Natural killer cell treated with Interleukin-12 subunit alpha and Interleukin-12 subunit beta and Interleukin-15 and Interleukin-18, amount 100 ng/mL, for 72 hours (primary cell): ENCODE measurements at places on chromosomes 7 and 10. TPM values are rescaled to one million over a fixed set of nuclear protein-coding genes. Genes with fewer than 3 reads are reported as not detected.

GRCh38 chr10:79482304-79482703, 30.0 kb upstream of the EIF5AL1 start:
- H3K27ac ChIP-seq = no peak overlapping the region
- no peak overlapping the region for H3K4me3 ChIP-seq
- no peaks in the 10 kb centered on the region for H3K36me3 ChIP-seq
- DNase-seq = no peak
- H3K4me1 ChIP-seq = no peaks in the 10 kb centered on the region

The PHYHIPL gene
- not detected for total RNA-seq

DNA sequence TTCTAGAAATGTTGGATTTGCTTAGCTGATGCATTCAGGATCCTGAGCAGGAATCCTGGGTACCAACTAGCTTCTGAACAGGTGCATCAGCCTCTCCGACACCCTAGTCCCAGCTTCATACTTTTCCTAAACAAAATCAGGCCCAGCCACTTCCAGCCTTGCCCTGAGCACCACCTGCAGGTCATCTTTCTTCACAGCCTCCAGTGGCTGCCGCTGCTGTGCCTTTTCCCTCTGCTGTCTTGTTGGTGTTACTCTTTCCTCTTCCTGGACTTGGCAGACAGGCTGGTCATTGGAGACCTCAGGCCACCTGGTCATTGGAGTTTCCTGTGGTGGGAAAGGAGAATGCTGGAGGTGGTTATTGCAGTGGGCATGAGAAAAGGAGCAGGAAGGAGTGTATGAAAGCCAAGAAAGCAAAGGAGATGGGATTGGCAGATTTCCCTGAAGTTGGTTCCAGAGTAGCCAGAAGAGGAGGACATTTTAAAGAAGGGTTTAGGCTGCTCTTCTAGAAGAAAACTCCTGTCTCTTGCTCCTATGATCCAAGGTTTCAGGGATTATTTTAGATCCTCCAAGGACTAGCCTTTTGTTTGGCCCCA, 48.2 kb upstream of the NFKB2 start:
- no peak for DNase-seq
- peaks cover 4% of the 10 kb centered on the region for H3K4me1 ChIP-seq
- H3K27me3 ChIP-seq = no peaks in the 10 kb centered on the region
- no peak overlapping the region for H3K27ac ChIP-seq
- H3K36me3 ChIP-seq = no peaks in the 10 kb centered on the region
- H3K4me3 ChIP-seq = no peak overlapping the region

The MYH16 gene
- not detected for total RNA-seq

The PPP1R17 gene
- total RNA-seq = not detected

DNA sequence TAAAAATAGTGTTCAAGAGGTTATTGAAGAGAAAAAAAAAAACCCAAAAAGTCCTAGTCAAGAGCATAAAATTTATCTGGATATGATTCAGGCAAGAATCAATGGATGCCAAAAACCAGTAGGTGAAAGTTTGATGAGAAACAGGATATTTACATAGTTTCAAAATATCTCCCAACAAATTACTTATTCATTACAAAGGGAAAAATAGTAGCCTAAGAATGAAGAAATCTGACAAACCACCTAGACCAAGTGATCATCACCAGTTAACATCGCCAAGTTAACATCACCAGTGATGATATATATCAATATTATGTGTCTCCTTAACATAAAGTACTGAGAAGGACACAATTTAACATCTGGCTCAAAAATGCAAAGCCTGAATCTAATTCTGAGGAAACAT, 85.2 kb downstream of the RNLS start:
- no peaks in the 10 kb centered on the region for H3K36me3 ChIP-seq
- H3K4me1 ChIP-seq = no peaks in the 10 kb centered on the region
- peaks cover 5% of the 10 kb centered on the region for H3K27me3 ChIP-seq
- H3K27ac ChIP-seq = no peak overlapping the region

The TMEM213 gene
- total RNA-seq = not detected

DNA sequence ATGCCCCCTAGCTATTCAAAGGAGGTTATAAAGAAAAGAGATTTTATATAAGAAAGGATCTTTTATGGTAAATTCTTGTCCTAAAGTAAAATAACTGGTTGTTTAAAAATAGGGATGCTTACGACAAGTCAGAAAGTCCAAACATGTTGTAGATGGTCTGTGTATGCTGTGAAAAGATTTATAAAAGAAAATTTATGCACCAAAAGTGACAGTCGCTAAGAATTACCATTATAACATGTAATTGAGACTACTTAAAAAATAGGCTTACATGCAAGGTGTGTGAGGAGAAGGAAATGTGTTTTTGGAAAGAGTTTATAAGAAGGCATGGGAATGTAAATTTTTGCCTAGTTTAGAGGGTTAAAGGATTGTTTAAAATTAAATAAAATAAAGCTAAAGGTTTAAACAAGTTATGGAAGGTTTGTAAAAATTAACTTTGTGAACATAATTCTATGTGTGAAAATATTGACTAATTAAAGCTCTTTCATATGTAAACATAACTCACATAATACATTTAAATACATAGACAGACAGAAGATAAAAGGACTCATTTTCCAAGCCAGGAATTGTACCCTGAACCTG, 118.5 kb downstream of the LYZL1 start:
- H3K4me1 ChIP-seq = peaks cover 22% of the 10 kb centered on the region
- H3K4me3 ChIP-seq = no peak overlapping the region
- H3K36me3 ChIP-seq = peaks cover 5% of the 10 kb centered on the region
- H3K27ac ChIP-seq = no peak overlapping the region

The MUC12 gene
- total RNA-seq = not detected

The WDR37 gene
- total RNA-seq = 31.8 TPM

The LAMB1 gene
- total RNA-seq = not detected

The RADIL gene
- total RNA-seq = 0.19 TPM

- peak overlapping the region; percentile 20 for H3K27ac ChIP-seq
- peaks cover 6% of the 10 kb centered on the region for H3K36me3 ChIP-seq
- peak overlapping the region; percentile 22 for H3K4me3 ChIP-seq
- peaks cover 26% of the 10 kb centered on the region for H3K4me1 ChIP-seq
- no peaks in the 10 kb centered on the region for H3K27me3 ChIP-seq
Measured at GRCh38 chr10:50552771-50553535, 70.8 kb downstream of the SGMS1 start.

DNA sequence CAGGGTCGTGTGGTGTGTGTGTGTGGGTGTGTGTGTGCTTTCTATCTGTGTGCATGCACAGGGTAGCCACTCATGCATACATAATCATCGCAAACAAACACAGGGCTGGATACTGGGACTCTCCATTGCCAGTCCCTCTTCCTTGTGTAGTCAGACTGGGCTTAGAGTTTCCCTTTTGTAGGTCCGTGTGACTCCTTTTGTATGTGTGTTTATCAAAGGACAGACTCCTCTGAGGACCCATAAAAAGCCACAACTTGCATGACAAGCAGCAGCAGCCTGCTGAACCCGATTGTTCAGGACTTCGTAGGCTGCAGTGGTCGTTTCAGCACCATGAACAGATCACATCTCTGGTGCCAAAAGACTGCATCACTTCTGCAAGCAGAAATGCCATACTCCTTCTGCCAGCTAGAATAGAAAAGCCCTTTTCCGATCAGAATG, 895 bp downstream of the VSTM2A start:
- peaks cover 3% of the 10 kb centered on the region for H3K4me1 ChIP-seq
- no peak overlapping the region for H3K4me3 ChIP-seq
- H3K27me3 ChIP-seq = peaks cover 33% of the 10 kb centered on the region
- peaks cover 24% of the 10 kb centered on the region for H3K36me3 ChIP-seq
- no peak for DNase-seq

The GARIN1A gene
- total RNA-seq = 1.6 TPM

The DNAH11 gene
- 0.45 TPM for total RNA-seq

DNA sequence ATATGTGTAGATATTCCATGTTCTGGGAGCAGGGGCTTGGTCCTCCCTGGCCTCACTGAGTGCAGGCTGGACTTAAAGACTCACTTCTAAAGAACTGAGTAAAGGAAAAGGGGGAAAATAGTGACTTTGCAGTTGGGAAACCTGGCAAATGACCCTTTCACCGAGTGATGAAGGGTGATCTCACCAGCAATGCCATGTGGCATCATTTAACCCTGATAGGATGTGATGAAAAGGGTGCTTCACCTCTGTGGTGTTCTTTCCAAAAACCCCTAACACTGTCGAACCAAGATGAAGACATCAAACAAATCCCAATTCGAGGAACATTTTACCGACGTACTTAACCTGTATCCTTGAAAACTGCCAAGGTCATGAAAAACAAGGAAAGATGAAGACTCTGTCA, 71.9 kb downstream of the AOAH start:
- peak overlapping the region; percentile 100 for H3K27ac ChIP-seq
- H3K27me3 ChIP-seq = no peaks in the 10 kb centered on the region
- peaks cover 75% of the 10 kb centered on the region for H3K4me1 ChIP-seq
- H3K36me3 ChIP-seq = peaks cover 59% of the 10 kb centered on the region
- DNase-seq = no peak

DNA sequence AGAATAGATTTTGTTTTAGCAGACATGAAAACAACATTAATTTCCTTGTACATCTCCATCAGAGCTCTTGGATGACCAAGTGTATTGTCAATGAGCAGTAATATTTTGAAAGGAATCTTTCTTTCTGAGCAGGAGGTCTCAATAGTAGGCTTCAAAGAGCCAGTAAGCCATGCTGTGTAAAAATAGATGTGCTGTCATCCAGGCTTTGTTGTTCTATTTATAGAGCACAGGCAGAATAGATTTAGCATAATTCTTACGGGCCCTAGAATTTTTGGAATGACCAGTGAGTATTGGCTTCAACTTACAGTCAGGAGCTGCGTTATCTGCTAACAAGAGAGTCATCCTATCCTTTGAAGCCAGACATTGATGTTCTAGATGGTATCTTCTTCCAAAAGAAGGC, 19.0 kb downstream of the MINPP1 start:
- H3K27ac ChIP-seq = no peak overlapping the region
- H3K4me1 ChIP-seq = peaks cover 12% of the 10 kb centered on the region
- peaks cover 38% of the 10 kb centered on the region for H3K36me3 ChIP-seq
- DNase-seq = no peak
- no peaks in the 10 kb centered on the region for H3K27me3 ChIP-seq
- no peak overlapping the region for H3K4me3 ChIP-seq

The LIPN gene
- not detected for total RNA-seq

The OR2A1 gene
- total RNA-seq = not detected

The CHST15 gene
- 0.95 TPM for total RNA-seq

GRCh38 chr10:69324583-69324982, 46.3 kb downstream of the HK1 start:
- H3K4me1 ChIP-seq = peaks cover 42% of the 10 kb centered on the region
- H3K4me3 ChIP-seq = no peak overlapping the region
- DNase-seq = no peak
- no peaks in the 10 kb centered on the region for H3K27me3 ChIP-seq

The KCNIP2 gene
- total RNA-seq = 6.8 TPM

DNA sequence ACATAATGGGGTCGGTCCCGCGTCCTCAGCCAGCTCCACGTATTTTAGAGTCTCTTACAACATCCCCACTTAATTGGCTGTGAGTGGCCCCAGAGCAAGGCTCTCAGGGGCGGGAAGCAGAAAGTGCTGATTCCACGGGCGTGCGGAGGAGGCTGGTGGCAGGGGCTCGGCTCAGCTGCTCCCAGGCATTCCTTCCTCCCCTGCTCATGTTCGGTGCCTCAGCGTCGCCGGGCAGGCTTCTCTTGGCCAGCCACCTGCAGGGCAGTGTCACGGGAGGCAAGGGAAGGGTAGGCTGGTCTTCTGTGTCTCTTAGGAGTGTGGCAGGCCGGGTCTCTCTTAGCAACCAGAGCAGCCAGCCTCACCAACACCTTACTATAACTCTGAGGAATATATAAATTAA, 33.8 kb downstream of the IL15RA start:
- H3K27me3 ChIP-seq = no peaks in the 10 kb centered on the region
- H3K36me3 ChIP-seq = peaks cover 4% of the 10 kb centered on the region
- H3K27ac ChIP-seq = no peak overlapping the region
- peak; percentile 50 for DNase-seq
- H3K4me3 ChIP-seq = no peak overlapping the region
- H3K4me1 ChIP-seq = peaks cover 9% of the 10 kb centered on the region

GRCh38 chr7:111083413-111083812, 7.5 kb upstream of the LRRN3 start:
- peak; percentile 77 for DNase-seq
- no peaks in the 10 kb centered on the region for H3K27me3 ChIP-seq
- peaks cover 11% of the 10 kb centered on the region for H3K36me3 ChIP-seq

The RPEL1 gene
- not detected for total RNA-seq

GRCh38 chr7:81173766-81174281, 255.0 kb upstream of the SEMA3C start:
- no peaks in the 10 kb centered on the region for H3K4me1 ChIP-seq
- H3K27me3 ChIP-seq = no peaks in the 10 kb centered on the region
- DNase-seq = no peak
- peaks cover 7% of the 10 kb centered on the region for H3K36me3 ChIP-seq
- H3K4me3 ChIP-seq = no peak overlapping the region

The NOLC1 gene
- 98.9 TPM for total RNA-seq

The NPSR1 gene
- total RNA-seq = not detected

DNA sequence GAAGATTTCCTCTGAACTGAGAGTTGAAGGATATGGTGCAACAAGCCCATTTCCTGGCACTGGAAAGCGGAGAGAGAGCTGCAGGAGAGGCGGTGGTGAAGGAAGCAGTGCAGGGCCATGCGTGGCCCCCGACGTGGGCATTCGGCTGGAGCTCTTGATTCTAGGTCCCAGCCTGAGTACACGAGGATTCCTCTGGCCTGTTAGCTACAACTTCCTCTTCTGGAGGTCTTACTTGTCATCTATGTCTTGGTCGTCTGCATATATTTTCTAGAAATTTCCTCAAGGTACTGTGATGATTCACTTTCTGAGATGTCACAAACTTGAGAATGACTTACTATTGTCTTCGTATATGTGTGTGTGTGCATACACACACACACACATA, 59.2 kb upstream of the JAZF1 start:
- H3K27me3 ChIP-seq = peaks cover 2% of the 10 kb centered on the region
- peaks cover 21% of the 10 kb centered on the region for H3K4me1 ChIP-seq
- H3K4me3 ChIP-seq = peak overlapping the region; percentile 76
- no peaks in the 10 kb centered on the region for H3K36me3 ChIP-seq

- peaks cover 50% of the 10 kb centered on the region for H3K27me3 ChIP-seq
- peak overlapping the region; percentile 58 for H3K4me3 ChIP-seq
- H3K4me1 ChIP-seq = peaks cover 9% of the 10 kb centered on the region
- H3K36me3 ChIP-seq = no peaks in the 10 kb centered on the region
- H3K27ac ChIP-seq = no peak overlapping the region
Measured at GRCh38 chr7:140640060-140640637, 464 bp downstream of the DENND2A start.

The MYOZ1 gene
- total RNA-seq = not detected
